Progenitor cell of endocrine pancreas (in vitro differentiated cells): ENCODE measurements at places on chromosomes 7 and 10. TPM values are rescaled to one million over a fixed set of nuclear protein-coding genes. Genes with fewer than 3 reads are reported as not detected.
A peak's percentile ranks its signal among the peaks of the same experiment; 100 is the strongest.

CTAGE15 gene
- total RNA-seq: 1.9 and 2.4 TPM in 2 replicates

KLF14 gene
- total RNA-seq: 0.09 and 0.14 TPM in 2 replicates

DGKB gene
- 0.74 and 1.0 TPM in 2 replicates for total RNA-seq

CXCL12 gene
- total RNA-seq: 4.2 and 4.6 TPM in 2 replicates

C10orf53 gene
- total RNA-seq: not detected in 2 replicates

AKR1C8 gene
- not detected in 2 replicates for total RNA-seq

DLX6 gene
- total RNA-seq: 0.38 and 1.00 TPM in 2 replicates

CNOT4 gene
- 30.1 and 34.3 TPM in 2 replicates for total RNA-seq

TMEM120A gene
- total RNA-seq: 35.7 and 39.3 TPM in 2 replicates

FZD8 gene
- 27.4 TPM in 2 replicates for total RNA-seq

GNG11 gene
- total RNA-seq: not detected in 2 replicates

WDFY4 gene
- 0.07 and 0.16 TPM in 2 replicates for total RNA-seq

PPP1R3A gene
- total RNA-seq: not detected in 2 replicates

POLR2J2 gene
- 8.6 and 8.9 TPM in 2 replicates for total RNA-seq

SPDYE16 gene
- 0.31 and 0.47 TPM in 2 replicates for total RNA-seq

MEST gene
- 628 and 664 TPM in 2 replicates for total RNA-seq

DPYSL4 gene
- 54.6 and 55.9 TPM in 2 replicates for total RNA-seq

TRIM73 gene
- 10.2 and 11.3 TPM in 2 replicates for total RNA-seq

DNA sequence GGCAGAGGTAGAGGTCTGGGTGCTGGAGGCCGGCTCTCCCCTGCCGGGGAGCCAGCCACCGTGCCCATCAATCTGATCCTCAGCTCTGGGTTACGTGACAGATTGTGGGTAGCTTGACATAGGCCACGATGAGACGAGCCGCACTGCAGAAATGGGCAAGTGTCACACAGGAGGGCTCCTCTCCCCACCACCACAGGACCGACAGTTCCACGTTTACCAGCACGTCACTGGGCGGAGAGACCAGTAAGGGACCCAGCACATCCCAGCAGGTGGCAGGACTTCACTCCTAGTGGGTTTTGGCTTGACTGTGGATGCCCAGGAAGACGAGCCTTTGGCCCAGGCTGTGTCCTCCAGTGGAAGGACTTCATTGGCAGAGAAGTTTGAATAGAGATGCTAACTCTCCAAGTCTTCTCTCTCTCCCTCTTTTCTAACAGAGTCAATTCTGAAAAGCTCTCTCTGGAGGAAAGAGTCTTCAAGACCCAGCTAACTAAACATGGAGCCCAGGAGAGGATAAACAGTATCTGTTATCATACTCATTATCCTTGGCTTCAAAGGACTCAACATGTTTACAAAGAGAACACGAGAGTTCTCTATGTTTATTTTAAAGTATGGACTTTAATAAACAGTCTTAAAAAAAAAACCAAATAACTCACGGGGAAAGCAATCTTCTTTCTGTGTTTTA, 129.3 kb upstream of the JCAD start:
- no peak for DNase-seq

DNA sequence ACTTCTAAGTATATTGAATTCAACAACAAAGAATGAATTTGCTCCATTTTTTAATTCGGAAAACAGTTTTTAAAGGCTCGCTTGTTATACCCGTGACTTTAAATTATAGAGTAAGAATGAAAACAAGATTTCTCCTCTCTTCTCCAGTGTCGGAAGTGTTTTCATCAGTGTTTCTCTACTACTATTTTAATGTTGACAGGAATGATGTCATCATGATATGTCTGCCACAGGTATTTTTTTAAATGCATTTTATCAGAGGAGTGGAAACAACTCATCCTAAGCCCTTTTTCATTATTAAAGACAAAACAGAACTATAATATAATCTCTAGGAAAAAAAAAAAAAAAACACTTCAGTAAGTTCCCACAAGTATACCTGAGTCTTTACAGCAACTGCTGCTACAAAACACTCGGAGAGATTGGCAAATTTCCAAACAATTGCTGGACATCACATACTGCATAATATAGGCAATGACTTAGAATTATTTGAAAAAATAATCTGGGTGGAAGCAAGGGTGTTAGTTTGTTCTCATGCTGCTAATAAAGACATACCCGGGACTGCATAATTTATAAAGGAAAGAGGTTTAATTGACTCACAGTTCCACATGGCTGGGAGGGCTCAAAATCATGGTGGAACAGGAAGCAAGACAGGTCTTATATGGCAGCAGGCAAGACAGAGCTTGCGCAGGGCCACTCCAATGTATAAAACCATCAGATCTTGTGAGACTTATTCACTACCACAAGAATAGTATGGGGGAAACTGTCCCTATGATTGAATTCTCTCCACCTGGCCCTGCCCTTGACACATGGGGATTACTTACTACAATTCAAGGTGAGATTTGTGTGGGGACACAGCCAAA, 4.8 kb upstream of the RNF32 start:
- DNase-seq: no peak

DNA sequence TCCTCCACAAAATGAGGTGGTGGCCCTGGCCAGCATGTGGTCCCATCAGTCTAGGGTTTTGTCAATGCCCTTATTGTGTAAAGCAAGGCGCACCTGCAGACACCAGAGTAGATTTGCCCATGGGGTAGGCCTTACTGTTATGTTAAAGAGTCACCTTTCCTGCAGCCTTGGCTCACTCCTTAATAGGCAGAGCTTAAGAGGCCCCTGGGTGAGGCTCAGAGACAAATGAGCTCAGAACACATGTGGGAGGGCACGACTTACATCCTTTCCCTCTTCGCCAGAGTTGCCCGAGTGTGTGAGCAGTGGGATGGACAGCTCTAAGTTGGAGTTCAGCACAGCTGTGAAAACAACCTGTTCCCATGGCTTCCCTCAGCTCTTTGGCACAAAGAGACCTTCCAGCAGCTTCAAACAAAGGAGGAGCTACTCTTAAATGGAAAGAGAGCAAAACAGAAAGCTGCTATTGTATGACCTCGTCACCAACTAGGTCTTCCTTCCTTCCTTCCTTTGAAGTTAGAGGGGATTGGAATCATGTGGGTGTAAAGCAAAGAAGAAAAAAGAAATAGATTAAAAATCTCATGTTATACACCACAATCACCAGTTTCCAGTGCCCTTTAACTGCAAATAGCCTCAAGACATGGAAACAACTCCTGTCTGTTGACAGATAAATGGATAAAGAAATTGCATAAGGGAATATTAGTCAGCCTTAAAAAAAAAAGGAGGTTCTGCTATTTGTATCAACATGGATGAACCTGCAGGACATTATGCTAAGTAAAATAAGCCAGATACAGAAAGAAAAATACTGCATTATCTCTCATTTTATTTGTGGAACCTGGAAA, 11.9 kb upstream of the XPNPEP1 start:
- DNase-seq: no peak

GRCh38 chr10:64033711-64034110, 512.5 kb downstream of the REEP3 start:
- no peak for DNase-seq

- no peak for DNase-seq
Observed at GRCh38 chr10:88966797-88967196, 14.2 kb upstream of the ACTA2 start.

DNA sequence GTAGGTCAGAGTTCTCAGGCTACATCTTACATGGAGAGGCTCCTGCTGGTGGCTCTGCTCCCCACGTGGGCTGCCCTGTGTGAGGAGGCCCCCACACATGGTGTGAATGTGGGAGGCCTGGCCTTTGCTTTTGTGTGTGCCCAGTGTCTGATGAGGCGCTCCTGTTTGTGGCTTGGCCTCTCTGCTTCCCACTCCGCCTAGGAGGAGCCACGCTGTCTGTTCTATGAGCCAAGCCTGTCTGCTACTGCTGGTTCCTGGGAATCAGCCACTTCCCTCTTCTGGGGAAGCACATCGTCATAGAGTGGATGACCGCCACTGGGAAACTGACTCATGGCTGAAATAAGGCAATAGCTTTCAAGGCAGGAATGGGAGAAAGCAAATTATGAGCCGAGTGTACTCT, 87.1 kb downstream of the CYP26A1 start:
- DNase-seq: no peak

DNA sequence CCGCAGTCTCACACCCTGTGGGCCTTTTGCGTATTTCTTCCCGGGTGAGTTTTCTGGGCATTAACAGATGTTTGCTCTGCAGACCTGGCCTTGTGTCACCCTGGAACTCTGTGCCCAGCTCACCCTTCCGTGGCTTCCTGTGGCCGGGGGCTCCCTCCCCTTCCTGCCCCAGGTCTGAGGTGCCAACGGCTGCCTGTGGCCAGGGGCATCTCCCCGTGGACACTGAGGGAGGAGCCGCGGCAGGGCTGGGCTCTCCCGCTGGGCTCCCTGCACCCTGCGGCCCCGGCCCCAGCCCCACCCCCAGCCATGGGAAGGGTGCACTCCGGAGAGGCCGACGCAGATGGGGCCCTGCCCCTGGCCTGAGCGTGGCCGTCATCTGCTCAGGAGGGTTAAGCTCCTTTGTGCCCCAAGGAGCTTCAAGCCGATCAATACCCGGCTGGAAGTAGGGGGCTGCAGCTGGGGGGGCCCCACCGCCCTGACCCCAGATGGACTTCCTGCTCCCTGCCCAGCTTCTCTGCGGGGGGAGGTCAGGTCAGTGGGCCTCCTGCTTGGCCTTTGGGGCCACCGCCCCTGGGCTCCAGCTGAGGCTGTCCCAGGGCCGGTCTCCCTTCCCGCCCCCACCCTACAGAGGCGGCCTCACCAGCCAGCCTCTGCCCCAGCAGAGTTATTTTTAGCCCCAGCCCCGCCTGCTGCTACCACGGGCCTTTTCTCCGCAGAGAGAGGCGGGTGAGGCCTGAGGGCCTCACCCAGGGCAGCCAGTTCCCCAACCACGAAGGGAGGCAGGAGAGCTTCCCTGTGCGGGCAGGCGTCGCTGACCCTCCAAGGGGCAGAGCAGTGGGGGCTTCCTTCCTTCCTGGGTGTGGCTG, 24.2 kb downstream of the PWWP2B start:
- no peak for DNase-seq

DNA sequence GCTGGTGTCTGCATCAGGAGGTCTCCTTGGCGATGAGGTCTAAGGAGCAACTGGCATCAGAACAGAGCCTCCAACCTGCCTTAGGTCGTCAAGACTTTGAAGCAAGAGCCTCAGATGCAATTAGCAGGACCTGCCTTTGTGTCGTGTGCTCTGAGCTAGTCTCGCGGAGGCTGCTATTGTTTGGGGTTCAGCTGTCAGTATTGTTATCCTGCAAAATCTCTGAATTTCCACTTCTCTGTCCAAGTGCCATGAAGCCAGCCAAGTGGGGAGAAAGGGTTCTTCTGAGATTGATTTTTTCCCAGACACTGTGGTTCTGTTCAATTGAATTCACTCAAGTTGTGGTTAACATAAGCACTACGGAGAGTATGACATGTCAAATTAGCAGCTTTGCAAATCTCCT, 78.7 kb downstream of the ADARB2 start:
- DNase-seq: no peak

GRCh38 chr7:155533827-155534690, 12.3 kb downstream of the CNPY1 start:
- DNase-seq: peak; percentile 42

GRCh38 chr10:133298466-133298865, 10.2 kb downstream of the TUBGCP2 start:
- no peak for DNase-seq

DNA sequence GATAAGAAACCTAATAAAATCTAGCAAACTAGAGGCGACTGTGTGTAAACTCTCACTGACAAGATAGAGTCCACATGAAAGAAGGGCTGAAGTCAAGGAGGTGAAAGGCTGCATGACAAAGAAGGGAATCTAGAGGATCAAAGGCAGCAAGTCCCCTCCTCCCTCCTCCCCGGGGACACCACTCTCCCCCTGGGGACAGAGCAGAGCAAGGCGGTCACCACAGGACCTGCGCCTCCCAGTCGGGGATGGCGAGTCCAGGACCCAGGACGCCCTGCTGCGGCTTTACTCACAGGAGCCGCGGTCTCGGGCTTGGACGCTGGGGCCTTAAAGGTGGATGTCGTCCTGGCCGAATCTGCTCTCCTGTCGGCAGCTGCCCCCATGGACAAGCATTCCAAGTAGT, 22.4 kb downstream of the BRI3 start:
- no peak for DNase-seq

DNA sequence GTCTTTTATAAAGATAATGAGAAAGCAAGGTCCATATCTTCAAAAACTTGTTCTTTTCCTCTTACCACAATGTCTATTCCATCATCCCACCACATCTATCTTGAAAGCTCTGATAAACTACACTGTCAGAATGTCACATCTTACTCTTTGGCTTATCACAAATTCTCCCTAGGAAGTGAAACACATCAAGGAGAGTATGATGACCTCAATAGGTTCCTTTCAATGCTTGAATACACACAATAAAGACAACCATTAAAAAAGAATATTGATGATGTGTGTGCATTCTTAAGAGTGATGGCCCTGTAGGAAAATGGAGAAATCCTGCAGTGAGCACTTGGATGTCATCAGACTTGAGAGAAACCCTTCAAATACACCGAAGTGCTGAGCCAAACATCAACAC, 918.1 kb upstream of the SORCS1 start:
- DNase-seq: no peak

GRCh38 chr10:62917475-62918238, 101.5 kb upstream of the EGR2 start:
- DNase-seq: no peak

GRCh38 chr7:83879063-83879462, 230.1 kb upstream of the SEMA3E start:
- no peak for DNase-seq

DNA sequence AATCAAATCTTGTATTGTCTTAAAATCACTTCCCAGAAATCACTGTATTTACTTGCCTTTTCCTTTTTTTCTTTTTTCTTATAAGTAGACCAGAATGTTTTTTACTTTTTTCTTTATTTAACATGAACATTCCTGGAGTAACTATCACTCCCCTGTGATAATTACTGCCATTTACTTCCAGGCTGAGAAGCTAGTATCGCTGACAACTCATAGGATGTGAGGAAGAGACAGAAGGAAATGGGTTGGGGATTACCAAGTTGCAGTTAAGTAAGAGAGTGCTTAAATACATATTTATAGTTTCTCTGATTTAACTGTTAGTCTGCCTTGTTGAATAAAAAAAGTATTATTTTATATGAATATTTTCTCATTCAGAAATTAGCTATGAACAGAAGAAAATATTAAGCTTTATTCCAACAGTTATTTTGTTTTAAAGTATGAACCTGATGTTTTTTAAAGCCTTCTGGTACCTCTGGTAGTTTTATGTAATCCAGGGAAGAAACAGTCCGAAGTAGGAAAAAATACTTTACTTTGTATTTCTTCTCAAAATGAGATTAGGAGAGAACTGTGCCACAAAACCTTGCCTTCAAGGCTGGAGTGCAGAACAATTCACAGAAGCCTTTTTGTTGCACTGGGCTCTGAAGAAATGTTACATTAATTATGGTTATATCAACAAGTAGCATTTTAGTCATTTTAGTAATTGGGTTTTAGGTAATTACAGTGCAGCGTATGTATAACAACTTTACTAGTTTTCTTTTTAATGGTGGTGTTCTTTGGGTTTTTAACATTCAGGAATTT, 72.8 kb downstream of the SHOC2 start:
- no peak for DNase-seq

- DNase-seq: no peak
Observed at GRCh38 chr7:1233333-1234048, 819 bp downstream of the UNCX start.

DNA sequence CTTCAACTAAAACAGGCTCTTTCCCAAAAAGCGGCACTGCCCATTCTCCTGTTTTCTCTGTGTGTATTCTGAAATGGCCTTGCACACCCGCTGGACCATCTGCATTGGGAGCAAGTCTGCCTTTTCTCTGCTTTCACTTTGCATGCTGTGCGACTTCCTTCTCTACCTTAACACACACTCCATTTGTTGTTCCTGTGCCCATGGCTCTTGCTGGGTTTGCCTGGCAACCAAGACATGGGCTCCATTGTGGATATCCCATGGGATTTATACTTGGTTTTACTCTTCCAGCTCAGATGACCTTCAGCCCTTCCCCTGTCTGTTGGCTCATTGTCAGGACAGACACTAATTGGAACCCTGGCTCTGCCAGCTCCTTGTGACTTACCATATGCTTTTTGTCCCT, 465.3 kb downstream of the REEP3 start:
- DNase-seq: no peak
